ENCODE measurements at places on chromosomes 3 and 15. TPM values are rescaled to one million over a fixed set of nuclear protein-coding genes. Genes with fewer than 3 reads are reported as not detected.

TGM4 gene
- total RNA-seq, result not detected

- no peaks in the 10 kb centered on the region for H3K4me1 ChIP-seq
- no peak for DNase-seq
- H3K36me3 ChIP-seq, result no peaks in the 10 kb centered on the region
- H3K4me3 ChIP-seq, result no peak overlapping the region
These were observed 165.1 kb upstream of the COL8A1 start for GRCh38 chr3:99473321-99473751.

DNA sequence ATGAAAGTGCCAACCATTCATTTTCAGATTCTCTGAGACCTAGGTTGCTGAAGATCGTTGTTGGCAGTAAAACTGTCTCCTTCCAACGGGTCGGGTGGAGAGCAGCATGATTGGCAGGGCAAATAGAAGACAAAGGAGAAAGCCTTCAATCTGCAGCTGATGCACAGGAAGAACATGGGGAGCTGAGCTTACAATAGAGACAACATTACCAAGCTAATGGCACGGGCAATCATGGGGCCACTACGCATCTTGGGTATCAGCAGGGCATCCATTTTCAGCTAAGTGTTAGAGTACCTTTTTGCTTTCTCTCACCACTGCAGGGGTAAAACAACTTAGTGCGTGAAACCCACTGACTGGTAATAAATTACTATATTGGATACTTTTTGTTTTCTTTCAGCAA lies 114.8 kb downstream of the WDR72 start:
- no peak overlapping the region for H3K27ac ChIP-seq
- H3K36me3 ChIP-seq, result no peaks in the 10 kb centered on the region
- no peaks in the 10 kb centered on the region for H3K4me1 ChIP-seq
- no peak overlapping the region for H3K4me3 ChIP-seq
- DNase-seq, result no peak

DNA sequence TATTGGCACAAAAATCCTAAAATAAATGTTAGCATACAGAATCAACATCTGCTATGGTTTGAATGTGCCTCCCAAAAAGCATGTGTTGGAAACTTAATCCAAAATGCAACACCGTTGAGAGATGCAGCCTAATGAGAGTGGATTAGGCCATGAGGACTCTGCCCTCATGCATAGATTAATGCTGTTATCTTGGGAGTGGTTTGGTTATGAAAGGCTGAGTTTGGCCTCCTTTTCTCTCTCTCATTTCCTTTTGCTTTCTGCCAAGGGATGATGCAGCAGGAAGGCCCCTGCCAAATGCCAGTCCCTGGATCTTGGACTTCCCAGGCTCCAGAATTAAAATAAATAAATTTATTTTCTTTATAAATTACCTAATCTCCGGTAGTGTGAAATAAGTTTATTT lies 49.4 kb downstream of the SYNM start:
- H3K4me1 ChIP-seq, result no peaks in the 10 kb centered on the region
- DNase-seq, result no peak
- H3K36me3 ChIP-seq, result no peaks in the 10 kb centered on the region
- H3K27ac ChIP-seq, result no peak overlapping the region
- H3K27me3 ChIP-seq, result no peaks in the 10 kb centered on the region

DNA sequence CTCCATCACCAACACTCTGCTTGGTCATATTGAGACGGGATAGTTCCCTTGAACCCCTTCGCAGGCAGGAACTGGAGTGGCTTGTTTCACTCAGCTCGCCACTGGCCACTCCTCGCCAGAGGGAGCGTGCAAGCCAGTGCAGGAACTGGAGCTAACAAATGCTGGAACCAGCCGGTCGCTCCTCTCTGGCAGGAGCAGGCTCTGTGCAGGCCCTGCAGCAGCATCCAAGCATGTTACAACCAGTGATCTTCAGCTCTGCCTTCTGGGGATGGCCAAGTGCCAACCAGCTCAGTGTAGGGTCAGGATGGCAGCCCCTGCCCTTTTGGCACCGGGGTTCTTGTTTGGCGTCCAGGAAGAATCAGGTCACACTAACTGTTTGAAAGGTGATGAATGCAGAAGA lies 329.0 kb upstream of the AZI2 start:
- no peaks in the 10 kb centered on the region for H3K4me1 ChIP-seq
- no peaks in the 10 kb centered on the region for H3K27me3 ChIP-seq
- no peaks in the 10 kb centered on the region for H3K36me3 ChIP-seq
- H3K27ac ChIP-seq, result no peak overlapping the region
- no peak overlapping the region for H3K4me3 ChIP-seq
- DNase-seq, result no peak

GRCh38 chr3:35772381-35773015 lies 133.2 kb downstream of the ARPP21 start:
- H3K4me3 ChIP-seq, result no peak overlapping the region
- no peak for DNase-seq
- H3K4me1 ChIP-seq, result no peaks in the 10 kb centered on the region
- H3K27ac ChIP-seq, result no peak overlapping the region
- no peaks in the 10 kb centered on the region for H3K36me3 ChIP-seq

DNA sequence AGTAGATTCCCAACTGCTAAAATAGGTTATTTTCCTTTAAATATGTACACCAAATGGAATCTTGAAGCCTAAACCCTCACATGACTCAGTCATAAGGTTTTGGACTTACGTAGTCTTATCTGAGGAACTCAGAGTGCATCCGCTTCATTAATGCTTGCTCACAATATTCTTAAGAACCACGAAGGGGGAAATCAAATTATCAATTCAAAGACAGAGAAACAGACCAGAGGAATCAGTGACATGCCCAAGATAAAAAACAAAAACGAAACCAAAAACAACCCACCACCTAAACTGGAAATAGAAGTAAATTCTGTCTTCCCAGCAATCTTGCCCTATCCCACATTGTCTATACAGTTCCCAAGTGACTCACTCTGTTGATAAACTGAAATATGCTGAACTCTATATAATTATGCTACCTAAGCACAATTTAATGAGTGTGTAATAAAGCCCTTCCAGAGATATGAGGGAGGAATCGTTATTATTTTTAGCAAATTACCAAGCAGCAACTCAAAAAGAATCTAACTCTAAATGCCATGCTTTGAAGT lies 135.4 kb upstream of the CBLB start:
- H3K36me3 ChIP-seq, result no peaks in the 10 kb centered on the region
- H3K4me1 ChIP-seq, result no peaks in the 10 kb centered on the region
- H3K27me3 ChIP-seq, result no peaks in the 10 kb centered on the region
- DNase-seq, result no peak

Data from CD4-positive, alpha-beta T cell (primary cell).